Osteoblast (primary cell): ENCODE measurements at places on chromosomes 1 and 21. TPM values are rescaled to one million over a fixed set of nuclear protein-coding genes. Genes with fewer than 3 reads are reported as not detected.

- no peaks in the 10 kb centered on the region for H3K4me1 ChIP-seq
- no peak for DNase-seq
- no peaks in the 10 kb centered on the region for H3K36me3 ChIP-seq
- no peak overlapping the region for H3K27ac ChIP-seq
Measured at GRCh38 chr1:229015806-229016205, 255.1 kb upstream of the RAB4A start.

NGF gene
- 3.8 and 6.2 TPM in 2 replicates for total RNA-seq

DNA sequence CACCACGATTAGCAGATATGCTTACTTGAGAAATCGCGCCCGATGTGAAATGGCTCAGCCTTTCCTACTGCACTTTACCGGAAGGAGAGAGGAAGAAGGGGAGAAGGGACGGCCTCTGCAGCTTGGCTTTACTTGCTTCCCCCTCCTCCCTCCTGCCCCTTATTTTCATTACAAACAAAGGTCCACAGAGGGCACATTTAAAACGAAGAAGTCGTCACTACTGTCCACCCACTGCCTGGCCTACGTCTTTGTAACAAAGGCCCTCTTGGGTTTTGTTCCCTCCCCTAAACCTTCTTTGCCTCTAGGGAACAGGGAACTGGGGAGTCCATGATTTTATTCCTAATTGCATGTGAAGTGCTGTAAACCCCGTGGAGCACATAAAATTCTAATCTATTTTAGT lies 308.5 kb downstream of the LMX1A start:
- no peak overlapping the region for H3K4me3 ChIP-seq
- no peak for DNase-seq
- no peak overlapping the region for H3K27ac ChIP-seq
- no peaks in the 10 kb centered on the region for H3K36me3 ChIP-seq
- no peaks in the 10 kb centered on the region for H3K27me3 ChIP-seq

- H3K4me3 ChIP-seq: no peak overlapping the region
- H3K36me3 ChIP-seq: no peaks in the 10 kb centered on the region
- H3K27me3 ChIP-seq: peaks cover 11% of the 10 kb centered on the region
- no peaks in the 10 kb centered on the region for H3K4me1 ChIP-seq
Measured at GRCh38 chr1:211684331-211684730, 8.9 kb upstream of the NEK2 start.

DNA sequence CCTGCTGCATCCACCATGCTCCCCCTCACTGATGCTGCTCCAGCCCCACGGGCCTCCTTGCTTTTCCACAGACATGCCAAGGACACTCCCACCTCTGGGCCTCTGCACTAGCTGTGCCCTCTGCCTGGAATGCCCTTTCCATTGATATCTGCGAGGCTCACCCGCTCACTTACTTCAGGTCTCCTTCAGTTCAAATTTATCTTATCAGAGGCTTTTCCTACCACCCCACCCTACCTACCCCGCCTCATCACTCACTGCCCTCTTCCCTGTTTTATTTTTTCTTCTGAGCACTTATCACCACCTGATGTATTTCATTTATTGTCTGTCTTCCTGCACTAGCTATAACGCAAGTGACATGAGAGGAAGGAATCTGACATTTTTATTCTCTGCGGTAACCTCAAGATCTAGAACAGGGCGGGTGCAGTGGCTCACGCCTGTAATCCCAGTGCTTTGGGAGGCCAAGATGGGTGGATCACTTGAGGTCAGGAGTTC lies 7.0 kb downstream of the HSPG2 start:
- DNase-seq: no peak
- H3K36me3 ChIP-seq: peaks cover 29% of the 10 kb centered on the region
- no peak overlapping the region for H3K4me3 ChIP-seq
- H3K4me1 ChIP-seq: peaks cover 78% of the 10 kb centered on the region
- no peaks in the 10 kb centered on the region for H3K27me3 ChIP-seq

TMEM234 gene
- 21.5 and 24.2 TPM in 2 replicates for total RNA-seq

CNKSR1 gene
- total RNA-seq: under 0.01 TPM in 1 of 2 replicates, not detected in the other

DNA sequence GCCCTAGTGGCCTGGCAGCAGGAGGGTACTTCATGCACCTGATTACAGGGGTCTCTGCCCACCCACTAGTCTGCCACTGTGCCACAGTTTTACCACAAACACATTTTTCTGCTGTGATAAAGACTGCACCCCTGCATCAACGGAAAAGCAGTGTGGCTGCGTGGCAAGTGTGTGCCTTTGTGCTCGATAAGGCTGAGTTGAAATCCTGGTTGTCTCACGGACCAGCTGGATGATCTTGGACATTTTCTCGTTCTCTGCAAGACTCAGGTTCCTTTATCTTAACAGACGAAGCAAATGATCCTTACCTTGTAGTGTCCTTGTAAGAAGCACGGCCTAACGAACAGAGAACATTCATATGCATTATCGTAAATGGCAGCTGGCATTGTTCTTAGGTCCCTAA lies 10.2 kb downstream of the GRHL3 start:
- H3K27ac ChIP-seq: no peak overlapping the region
- H3K27me3 ChIP-seq: no peaks in the 10 kb centered on the region
- no peaks in the 10 kb centered on the region for H3K36me3 ChIP-seq
- no peak overlapping the region for H3K4me3 ChIP-seq
- H3K4me1 ChIP-seq: peaks cover 28% of the 10 kb centered on the region

F5 gene
- total RNA-seq: not detected in 2 replicates

DNA sequence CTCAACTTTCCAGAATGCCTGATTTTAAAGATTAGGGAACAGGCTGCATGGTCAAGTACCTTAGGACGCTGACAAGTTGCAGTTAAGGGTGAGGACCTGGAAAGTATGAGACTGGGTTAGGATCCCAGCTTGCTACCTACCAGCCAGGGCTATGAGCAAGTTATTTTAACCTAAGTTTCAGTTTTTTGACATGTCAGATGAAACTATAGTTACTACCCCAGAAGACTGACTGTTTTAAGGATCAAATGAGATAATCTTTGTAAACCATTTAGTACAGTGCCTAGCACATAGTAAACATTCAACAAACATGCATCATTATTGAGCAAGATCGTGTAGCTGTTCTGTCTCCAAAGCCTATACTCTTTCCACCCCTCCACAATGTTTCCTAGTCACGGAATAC lies 14.4 kb downstream of the THEMIS2 start:
- no peaks in the 10 kb centered on the region for H3K4me1 ChIP-seq
- no peaks in the 10 kb centered on the region for H3K27me3 ChIP-seq
- no peak overlapping the region for H3K27ac ChIP-seq
- H3K36me3 ChIP-seq: peaks cover 24% of the 10 kb centered on the region
- no peak overlapping the region for H3K4me3 ChIP-seq
- DNase-seq: no peak
